ENCODE measurements at places on chromosomes 1 and 21.
A peak's percentile ranks its signal among the peaks of the same experiment; 100 is the strongest.

- DNase-seq, result no peak
Observed at GRCh38 chr1:180579961-180580611, 21.3 kb downstream of the OVAAL start.

GRCh38 chr1:198086051-198086745 lies 70.6 kb upstream of the NEK7 start:
- no peak for DNase-seq

DNA sequence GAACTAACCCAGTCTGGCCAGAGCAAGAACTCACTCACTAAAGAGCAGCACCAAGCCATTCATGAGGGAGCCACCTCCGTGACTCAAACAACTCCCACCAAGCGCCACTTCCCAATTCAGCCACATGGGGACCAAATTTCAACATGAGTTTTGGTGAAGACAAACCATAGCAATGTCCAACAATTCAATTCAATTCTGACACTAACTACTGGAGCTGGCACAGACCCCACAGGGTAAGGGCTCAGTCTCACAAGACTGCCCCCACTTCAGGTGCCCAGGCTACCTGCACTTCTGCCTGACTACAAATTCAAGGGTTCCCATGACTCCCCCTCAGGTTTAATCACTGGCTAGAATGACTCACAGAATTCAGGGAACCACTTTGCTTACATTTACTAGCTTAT lies 48.8 kb upstream of the RAP1A start:
- DNase-seq, result no peak

DNA sequence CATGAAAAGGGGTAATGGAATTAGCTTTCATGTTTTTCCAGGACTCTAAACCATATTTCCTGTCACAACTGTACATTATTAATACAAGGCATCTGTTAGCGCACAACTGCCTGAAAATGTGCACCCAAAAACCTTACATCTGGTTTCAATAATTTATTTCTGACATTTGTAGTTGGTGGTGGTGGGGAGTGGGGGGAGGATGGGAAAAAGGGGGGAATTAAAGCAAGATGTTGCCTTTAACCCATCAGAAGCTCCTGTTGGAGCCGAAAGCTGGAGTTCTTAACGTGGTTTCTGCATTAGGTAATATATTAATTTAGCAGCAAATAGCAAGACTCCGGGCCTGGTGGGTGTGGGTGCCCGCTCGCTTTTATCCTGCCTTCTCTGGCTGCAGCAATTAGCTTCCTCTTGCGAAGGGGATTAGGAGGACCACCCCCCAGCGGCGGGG lies 36.9 kb upstream of the HHAT start:
- DNase-seq, result no peak

- no peak for DNase-seq
Observed at GRCh38 chr1:68706639-68707317, 209.9 kb upstream of the DEPDC1 start.

GRCh38 chr1:70667494-70668170 lies 256.6 kb downstream of the CTH start:
- no peak for DNase-seq

DNA sequence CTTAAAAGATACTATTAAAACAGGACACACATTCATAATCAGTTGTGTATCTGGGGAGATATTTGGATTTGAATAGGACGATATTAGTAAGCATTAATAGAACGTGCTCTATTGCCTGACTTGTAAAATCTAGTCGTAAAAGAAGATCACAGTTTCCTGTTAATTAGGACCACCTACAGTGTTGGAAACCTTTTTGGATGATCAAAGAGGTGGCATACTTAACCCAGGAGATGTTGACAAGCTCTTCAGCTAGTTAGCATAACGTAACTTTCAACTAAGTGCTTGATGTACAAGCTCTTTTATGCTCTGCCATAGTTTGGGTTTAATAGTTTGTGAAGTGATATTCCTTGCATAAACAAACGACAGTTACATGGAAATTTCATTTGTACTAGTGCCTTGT lies 293.3 kb upstream of the NR5A2 start:
- DNase-seq, result no peak

- no peak for DNase-seq
Observed at GRCh38 chr21:29030909-29031308, 6.4 kb downstream of the USP16 start.

DNA sequence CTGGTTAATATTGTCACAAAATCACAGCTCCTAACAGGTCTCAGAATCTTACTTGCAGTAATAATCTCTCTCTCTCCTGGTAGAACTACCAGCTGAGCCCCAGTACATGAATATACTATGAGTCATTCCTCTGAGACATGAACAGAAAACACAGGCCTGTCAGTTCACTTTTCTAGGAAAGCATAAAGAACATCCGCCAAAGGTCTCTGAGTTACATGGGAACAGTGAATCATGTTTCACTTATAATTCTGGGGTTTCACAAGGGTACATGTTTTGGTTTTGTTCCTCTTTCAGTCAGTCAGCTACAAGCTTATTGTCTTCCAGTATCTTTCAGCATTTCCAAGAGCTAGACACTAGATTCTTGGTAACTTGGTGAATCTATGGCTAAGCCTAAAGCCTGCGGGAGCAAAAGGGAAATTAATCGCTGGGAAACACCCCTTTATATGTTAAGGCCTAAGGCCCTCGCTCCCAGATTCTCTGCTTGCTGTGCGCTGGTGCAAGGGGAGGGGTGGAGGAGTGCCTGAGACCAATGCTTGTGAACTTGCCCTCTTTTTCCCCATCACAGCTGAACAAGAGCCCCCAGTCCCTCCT lies 31.7 kb downstream of the IFNGR2 start:
- DNase-seq, result no peak

DNA sequence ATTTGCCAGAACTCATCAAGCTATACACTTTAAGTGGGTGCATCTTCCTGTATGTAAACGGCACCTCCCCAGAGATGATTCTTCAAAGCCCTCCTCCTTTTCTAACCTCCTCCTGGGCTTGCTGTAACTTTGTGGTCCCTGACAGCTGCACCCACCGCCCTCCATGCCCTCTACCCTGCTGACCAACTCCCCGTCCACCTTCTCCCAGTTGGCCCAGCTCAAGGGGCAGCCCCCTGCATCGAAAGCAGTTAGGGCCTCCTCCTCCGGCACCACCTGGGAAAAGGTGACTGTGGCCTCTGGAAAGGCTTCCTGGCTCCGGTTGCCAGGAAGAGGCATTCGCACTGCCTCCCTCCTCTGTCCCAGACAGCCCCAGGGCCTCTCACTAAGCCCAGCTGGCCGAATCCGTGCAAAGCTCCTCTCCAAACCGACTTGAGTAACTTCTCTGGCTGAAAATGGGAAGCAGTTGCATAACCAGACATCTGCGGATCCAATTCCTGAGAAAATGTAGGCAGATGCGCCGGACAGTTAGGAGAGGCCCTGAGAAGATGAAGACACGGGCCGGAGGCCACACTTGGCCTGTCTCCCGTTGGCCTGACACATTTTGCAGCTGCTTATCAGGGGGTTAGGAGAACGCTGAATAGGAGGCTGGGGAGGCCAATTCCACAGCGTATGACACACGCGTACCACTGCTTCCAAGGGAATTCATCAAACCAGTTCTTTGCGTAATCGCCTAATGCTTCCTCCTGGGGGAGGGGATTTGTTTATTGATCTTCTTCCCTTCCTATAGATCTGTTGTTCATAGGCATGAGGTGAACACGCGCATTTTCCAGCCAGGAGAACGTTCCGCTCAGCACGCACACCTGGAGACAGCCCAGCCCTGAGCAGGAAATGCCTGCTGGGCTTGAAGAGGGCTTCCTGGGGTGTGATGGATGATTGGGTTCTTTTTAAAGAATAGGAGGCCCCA lies 48.7 kb upstream of the COL6A2 start:
- DNase-seq, result no peak

DNA sequence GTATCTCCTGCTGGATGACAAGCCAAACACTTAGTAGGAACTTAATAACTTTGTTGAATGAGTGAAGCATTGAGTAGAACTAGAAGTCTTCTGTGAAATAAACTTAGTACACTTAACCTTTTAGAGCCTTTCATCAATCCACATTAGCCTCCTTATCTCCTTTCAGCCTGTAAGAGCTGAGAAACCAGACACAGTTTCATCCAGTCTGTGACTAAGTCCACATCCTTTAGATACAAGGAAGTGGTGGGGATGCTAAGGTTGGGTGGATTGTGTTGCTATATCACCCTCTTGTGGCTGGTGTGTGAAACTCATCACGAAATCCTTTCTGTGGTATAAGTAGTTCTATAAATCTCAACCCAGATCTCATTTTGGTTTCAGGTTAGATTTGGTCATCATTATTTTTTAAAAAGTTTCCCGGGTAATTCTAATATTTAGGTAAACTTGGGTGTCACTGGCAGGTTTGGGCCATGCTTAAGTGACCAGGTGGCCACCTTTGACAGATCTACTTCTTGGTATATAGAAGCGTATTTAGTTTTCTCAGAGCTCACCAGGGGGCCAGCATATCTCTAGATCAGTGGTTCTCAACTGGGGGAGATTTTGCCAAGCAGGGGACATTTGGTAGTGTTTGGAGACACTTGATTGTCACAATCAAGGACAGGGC lies 27.8 kb upstream of the CD84 start:
- DNase-seq, result peak; percentile 87

DNA sequence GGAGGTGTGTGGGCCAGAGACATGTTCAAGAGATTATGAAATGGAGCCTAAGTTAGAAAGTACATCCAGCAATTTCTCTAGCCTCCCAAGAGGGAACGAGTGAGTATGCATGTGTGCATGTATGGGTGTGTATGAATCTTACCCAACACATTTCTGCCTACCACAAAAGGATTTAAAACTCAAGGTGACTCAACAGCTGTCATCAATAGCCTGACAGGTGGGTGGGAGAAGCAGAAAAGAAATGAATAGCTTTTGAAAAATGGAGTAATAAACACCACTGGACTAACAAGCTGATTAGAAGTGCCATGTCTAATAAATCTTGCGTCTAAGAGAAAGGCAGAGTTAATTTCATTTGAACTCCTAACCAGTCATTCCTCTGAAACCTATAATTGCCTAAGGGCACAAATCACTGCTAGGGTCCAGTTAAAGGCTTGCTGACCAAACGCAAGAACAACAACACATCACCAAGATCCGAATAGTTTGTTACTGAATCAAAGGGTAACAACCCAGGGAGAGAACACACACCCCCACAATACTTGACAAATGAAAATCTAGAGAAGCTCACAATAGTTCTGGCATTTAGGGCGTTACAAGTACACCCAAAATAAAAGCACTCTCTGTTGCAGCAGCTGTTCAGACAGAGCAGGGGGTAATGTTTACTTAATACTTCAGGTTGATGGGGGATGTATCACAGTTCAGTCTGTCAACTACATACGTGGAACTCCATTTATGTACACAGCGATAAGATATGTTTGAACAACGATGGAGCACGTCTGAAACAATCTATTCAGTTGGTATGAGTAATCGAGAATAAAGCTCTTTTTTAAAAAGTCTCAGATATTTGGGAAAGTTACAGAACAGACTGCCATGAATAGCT lies 1.4 kb downstream of the KIAA0319L start:
- DNase-seq, result no peak

- DNase-seq, result no peak
Observed at GRCh38 chr1:17564458-17565393, 25.2 kb downstream of the ARHGEF10L start.

- no peak for DNase-seq
Observed at GRCh38 chr1:223156343-223156742, 13.3 kb upstream of the TLR5 start.

DNA sequence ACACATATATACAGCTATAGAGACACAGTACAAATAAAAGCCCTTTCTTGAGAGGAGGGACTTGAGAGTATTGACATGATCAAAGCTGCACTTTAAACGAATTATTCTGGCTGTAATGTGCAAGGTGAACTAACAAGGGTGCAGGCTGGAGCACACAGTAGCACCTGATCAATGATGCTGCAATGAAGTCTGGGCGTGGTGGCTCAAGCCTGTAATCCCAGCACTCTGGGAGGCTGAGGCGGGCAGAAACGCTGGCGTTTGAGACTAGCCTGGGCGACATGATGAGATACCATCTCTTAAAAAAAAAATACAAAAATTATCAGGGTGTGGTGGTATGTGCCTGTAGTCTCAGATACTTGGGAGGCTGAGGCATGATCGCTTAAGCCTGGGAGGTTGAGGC lies 14.1 kb upstream of the CTH start:
- no peak for DNase-seq

DNA sequence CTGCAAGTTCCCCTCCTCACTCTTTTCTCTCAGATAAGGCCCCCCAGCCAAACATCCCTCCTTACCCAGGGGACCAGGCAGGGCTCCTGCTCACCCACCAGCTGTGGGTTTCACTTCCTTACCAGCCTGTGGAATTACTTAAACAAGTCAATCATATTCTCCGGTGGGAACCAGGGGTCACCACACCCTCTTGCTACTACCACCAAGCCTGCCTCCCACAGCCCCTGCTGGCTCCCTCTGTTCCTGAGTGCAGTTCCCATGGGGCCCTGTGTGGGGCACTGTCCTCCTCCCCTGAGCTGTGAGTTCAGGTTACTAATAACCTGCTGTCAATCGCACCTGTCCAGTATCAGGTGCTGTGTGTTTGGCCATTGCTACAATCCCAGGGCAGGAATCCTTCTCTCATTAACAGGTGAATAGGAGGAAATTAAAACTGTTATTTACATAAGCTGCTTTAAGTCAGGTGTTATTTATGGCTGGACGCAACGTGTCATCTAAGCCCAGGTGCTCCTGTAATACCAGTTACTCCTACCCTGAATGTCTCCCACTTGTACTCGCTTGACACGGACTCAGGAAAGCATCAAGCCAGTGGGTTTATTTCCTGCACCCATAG lies 53.1 kb upstream of the LBR start:
- DNase-seq, result no peak

DNA sequence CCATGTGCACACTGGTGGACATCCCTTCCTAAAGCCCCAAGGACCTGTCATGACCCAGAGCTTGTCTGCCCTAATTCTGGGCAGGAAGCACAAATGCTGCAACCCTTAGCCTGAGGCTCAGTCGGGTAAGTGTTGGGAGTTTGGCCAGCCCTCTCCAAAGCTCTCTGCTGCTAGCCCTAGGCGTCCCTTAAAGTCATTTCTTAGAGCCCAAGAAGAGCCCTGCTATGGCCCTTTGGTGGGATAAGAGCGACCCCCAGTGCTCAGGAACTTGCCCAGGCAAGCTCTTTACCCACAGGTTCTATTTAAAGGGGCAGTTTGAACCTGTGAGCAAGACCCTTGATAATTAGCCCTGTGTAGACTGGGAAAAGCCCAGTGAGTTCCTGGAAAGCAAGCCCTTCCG lies 356.8 kb downstream of the RRAGC start:
- no peak for DNase-seq

DNA sequence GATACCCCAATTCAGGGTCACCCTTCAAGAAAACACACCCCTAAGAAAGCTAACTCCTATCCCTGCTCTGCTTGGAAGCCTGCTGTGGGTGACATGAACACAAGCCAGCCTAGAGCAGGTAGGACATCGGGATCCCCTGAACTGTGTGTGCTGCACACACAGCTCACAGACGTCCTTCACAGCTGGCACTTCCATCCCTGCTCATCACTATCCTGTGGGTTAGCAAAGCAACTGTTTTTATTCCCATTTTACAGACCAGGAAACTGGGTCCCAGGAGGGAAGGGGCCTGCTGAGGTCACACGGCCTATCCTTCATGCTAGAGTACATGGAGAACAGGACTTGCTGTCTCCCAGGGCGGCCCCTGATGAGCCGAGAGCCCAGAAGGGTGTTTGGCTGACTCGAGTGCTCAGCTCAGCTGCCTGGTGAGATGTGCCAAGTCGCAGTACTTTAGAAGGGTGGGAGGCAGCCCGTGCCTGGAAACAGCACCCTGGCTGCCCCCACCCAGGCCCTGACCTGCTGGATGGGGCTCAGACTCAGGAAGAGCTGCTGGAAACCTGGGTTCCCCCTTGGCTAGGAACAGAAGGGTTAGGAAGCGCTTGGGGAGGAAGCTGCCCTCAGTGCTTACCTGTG lies 28.3 kb upstream of the BTG2 start:
- no peak for DNase-seq
